ENCODE measurements at places on chromosomes 6 and 20. TPM values are rescaled to one million over a fixed set of nuclear protein-coding genes. Genes with fewer than 3 reads are reported as not detected.

DNA sequence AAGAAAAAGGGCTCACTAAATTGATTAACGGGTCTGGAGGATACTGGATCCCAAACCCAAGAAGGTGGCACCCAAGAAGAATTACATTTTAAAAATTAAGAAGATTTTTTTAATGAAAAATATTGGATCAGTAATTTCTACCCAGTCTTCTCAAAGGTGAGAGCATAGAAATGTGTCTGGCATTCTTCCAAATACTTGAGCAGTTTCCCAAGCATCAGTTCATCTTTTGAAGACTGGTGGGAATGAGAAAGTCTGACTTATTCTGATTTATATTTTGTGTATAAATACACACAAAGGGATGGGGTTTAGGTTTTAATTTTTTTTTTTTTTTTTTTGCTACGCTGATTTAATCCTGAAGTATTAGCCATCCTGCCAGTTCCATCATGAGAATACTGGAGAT lies 3.3 kb downstream of the MGME1 start:
- H3K4me3 ChIP-seq, result no peak overlapping the region
- no peak for DNase-seq
- peaks cover 8% of the 10 kb centered on the region for H3K4me1 ChIP-seq
- H3K27ac ChIP-seq, result no peak overlapping the region

GRCh38 chr20:5504061-5504739 lies 187.4 kb upstream of the PROKR2 start:
- no peaks in the 10 kb centered on the region for H3K4me1 ChIP-seq
- H3K27ac ChIP-seq, result no peak overlapping the region
- peak overlapping the region; percentile 46 for H3K4me3 ChIP-seq
- no peaks in the 10 kb centered on the region for H3K36me3 ChIP-seq
- peak; percentile 41 for DNase-seq
- no peaks in the 10 kb centered on the region for H3K27me3 ChIP-seq

DNA sequence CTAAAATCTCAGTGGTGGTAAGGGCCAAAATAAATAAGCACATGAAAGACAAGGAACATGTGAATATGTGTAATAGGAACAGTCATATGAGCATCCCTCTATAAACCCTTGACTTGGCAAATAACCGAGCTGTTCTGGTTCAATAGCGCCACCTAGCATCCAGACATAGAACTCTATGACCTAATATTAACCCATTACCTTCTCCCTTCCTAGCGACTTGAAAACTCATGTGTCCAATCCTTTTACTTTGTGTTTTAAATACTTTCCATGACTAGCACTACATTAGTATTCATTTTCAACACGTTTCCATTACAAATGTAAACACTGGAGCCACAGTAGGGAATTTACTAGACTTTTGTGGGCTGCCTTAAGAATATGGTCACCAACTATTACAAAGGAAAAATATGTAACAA lies 279.7 kb downstream of the UST start:
- no peak for DNase-seq
- H3K36me3 ChIP-seq, result no peaks in the 10 kb centered on the region

GRCh38 chr20:32067234-32067821 lies 15.3 kb downstream of the HCK start:
- no peak overlapping the region for H3K27ac ChIP-seq
- H3K27me3 ChIP-seq, result no peaks in the 10 kb centered on the region
- no peaks in the 10 kb centered on the region for H3K4me1 ChIP-seq
- H3K4me3 ChIP-seq, result no peak overlapping the region
- no peak for DNase-seq
- H3K36me3 ChIP-seq, result no peaks in the 10 kb centered on the region

C4A gene
- total RNA-seq, result 186 TPM

GRCh38 chr6:19032591-19033295 lies 645.6 kb downstream of the RNF144B start:
- no peak for DNase-seq
- peaks cover 5% of the 10 kb centered on the region for H3K4me1 ChIP-seq
- no peak overlapping the region for H3K27ac ChIP-seq

DNA sequence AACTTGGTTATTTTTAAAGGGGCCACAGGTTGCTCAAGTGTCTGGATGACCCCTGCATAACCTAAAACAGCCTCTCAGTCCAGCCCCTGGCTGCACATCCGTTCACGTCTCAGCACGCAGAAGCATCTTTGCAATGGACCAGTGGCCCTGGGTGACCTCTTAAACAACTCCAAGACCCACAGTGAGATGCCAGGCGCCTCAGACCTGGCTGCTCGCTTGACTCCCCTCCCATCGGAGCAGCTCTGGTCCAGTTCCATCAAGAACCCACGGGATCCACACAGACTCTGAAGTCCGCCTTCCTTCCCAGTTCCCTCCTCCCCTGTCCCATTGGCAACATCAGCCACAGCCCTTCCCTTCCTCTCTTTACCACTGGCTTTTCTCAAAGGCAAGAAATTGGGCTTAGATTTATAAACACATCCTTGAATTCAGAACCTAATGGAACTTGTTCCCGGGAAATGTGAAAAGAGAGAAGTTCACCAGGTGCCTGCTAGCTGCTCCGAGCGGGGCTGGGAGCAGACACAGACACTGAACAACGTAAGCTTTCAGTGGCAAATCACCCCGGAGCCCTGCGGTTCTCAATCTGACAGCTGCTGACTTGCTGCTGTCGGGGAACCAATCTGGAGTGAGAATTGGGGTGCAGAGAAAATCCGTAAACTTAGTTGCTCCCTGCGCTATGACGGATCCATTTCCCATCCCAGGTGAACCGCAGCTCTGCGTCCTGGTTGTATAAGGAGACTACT lies 39.6 kb upstream of the MPC1 start:
- no peak overlapping the region for H3K4me3 ChIP-seq
- H3K4me1 ChIP-seq, result no peaks in the 10 kb centered on the region
- no peaks in the 10 kb centered on the region for H3K36me3 ChIP-seq

GINS1 gene
- total RNA-seq, result 2.7 TPM

DNA sequence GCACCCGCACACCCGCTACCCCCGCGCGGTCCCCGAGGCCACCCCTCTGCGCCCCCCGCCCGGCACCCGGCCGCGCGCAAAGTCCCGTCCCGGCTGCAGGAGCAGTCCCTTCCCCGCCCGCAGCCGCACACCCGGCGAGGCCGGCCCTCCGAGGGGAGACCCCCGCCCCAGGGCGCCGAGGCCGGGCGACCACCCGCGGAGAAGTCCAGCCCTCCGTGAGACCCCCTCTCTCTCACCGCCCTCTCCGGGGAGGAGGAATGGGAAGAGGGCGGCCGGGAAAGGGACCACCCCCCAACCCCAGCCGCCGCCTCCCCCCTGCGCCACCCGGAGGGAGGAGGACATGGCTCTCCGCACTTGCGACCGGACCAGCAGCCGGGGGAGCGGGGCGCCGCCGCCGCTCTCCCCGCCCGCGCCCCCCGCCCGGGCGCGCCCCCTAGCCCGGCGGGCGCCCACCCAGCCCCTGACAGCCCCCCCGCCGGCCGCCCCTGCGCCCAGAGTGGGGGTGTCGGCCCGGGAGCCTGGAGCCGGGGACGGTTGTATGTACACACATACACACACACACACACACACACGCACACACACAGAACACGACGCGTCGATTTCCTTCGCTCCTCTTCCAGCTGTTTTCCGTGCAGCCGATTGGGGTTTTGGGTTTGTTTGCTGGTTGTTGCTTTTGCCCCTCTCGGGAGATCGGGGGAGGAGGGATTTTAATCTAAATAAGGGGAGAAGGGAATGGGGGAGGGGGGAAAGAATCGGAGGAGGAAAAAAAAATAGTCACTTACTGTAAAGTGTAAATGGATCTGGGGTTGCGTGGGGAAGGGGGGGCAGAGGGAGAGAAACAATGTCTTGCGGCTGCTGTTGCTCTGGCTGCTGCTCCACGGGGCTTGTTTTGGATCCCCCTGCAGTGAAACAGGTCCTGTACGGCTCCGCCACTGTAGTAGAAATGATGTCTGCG lies at the start of gene ATXN1:
ATXN1 (minus strand) TSS at position 945 of the 955 bp plus-strand sequence.
- peak; percentile 74 for DNase-seq
- H3K4me3 ChIP-seq, result peak within 1 kb of the TSS; percentile 82
- H3K36me3 ChIP-seq, result no peaks in the 10 kb centered on the region
- H3K4me1 ChIP-seq, result peaks cover 1% of the 10 kb centered on the region
- peak within 1 kb of the TSS; percentile 95 for H3K27ac ChIP-seq

GRCh38 chr6:139882234-139882633 lies 507.8 kb upstream of the CITED2 start:
- no peak for DNase-seq
- H3K27ac ChIP-seq, result peak overlapping the region; percentile 35
- H3K4me1 ChIP-seq, result peaks cover 4% of the 10 kb centered on the region

GRCh38 chr6:5723841-5724691 lies 282.7 kb downstream of the NRN1 start:
- no peaks in the 10 kb centered on the region for H3K36me3 ChIP-seq
- no peak overlapping the region for H3K4me3 ChIP-seq
- no peak for DNase-seq
- H3K27ac ChIP-seq, result no peak overlapping the region
- no peaks in the 10 kb centered on the region for H3K27me3 ChIP-seq
- H3K4me1 ChIP-seq, result no peaks in the 10 kb centered on the region

- no peaks in the 10 kb centered on the region for H3K27me3 ChIP-seq
- no peaks in the 10 kb centered on the region for H3K36me3 ChIP-seq
- no peak for DNase-seq
- no peak overlapping the region for H3K4me3 ChIP-seq
These were observed 14.9 kb downstream of the PLN start for GRCh38 chr6:118562959-118563358.

LGSN gene
- not detected for total RNA-seq

DNA sequence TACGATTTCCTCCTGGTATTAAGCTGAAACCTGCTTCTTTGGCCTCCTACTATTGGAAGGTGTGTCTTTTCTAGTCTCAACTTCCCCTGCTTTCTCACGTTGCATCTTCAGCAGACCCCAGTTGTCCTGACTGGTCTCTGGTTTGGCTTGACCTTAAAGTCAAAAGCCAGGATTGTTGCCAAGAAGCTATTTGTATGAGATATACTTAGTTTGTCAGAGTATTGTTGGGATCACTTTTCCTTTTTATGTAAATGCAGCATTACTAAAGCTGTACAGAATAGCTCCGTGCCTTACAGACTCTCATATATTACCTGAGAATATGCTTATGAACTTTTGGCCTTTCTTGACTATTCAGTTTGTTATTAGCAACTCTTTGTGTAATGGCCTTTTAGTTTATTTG lies 61.1 kb downstream of the TSPYL4 start:
- no peak overlapping the region for H3K27ac ChIP-seq
- DNase-seq, result no peak
- peaks cover 5% of the 10 kb centered on the region for H3K4me1 ChIP-seq
- no peaks in the 10 kb centered on the region for H3K27me3 ChIP-seq

GRCh38 chr6:91464201-91464600 lies 877.3 kb upstream of the MAP3K7 start:
- DNase-seq, result no peak
- no peaks in the 10 kb centered on the region for H3K27me3 ChIP-seq
- no peaks in the 10 kb centered on the region for H3K36me3 ChIP-seq
- H3K27ac ChIP-seq, result no peak overlapping the region
- no peaks in the 10 kb centered on the region for H3K4me1 ChIP-seq
- no peak overlapping the region for H3K4me3 ChIP-seq

DNA sequence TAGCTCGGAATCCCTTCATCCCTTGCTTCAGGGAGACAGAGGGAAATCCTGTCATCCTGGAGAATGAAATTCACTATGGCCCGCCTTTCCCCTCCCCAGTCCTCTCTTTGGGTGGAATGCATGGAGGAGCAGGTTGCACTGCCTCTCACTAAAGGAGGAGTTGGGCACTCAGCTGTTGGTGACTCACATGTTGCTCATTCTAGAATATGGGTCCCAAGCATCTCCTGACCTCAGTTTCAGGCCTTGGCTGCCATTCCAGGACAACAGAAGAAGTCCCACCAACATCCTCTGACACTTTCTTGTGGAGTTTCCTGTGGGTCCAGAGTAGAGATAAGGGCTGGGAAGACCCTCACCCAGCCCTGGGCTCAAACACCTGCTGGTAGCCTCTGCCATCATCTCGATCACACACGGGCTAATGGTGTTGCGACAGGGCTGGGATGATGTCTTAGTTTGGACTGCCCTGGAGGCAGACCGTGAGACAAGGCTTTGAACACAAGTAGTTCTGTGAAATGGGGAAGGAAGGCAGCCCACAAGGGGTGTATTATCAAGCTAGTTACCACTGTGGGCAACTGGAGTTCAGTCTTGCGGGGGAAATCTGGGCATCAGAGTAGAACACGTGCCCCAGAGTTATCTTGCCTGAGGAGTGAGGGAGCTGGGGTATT lies 52.4 kb upstream of the RNF24 start:
- H3K27me3 ChIP-seq, result no peaks in the 10 kb centered on the region
- H3K4me1 ChIP-seq, result peaks cover 2% of the 10 kb centered on the region
- H3K27ac ChIP-seq, result no peak overlapping the region
- H3K36me3 ChIP-seq, result no peaks in the 10 kb centered on the region
- DNase-seq, result no peak
- no peak overlapping the region for H3K4me3 ChIP-seq

DNA sequence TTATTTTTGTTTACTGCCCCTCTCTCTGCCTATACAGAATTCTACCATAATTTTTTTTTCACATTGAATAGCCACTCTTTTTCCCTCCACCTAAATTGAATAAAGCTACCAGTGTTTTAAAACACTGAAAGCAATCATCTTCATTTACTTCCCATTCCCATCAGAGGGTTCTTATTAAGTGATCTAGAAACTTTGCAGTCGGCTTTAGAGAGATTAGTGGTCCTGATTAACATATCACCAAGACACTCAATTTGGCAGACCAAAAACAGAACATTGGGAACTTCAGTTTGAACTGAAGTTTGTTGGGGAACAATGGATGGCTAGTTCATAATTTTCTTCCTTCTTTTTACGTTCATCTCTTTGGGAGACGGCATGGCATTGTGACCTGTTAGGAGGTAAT lies 249.5 kb downstream of the CBLN4 start:
- H3K36me3 ChIP-seq, result no peaks in the 10 kb centered on the region
- no peaks in the 10 kb centered on the region for H3K27me3 ChIP-seq
- H3K4me1 ChIP-seq, result no peaks in the 10 kb centered on the region
- no peak overlapping the region for H3K27ac ChIP-seq

DNA sequence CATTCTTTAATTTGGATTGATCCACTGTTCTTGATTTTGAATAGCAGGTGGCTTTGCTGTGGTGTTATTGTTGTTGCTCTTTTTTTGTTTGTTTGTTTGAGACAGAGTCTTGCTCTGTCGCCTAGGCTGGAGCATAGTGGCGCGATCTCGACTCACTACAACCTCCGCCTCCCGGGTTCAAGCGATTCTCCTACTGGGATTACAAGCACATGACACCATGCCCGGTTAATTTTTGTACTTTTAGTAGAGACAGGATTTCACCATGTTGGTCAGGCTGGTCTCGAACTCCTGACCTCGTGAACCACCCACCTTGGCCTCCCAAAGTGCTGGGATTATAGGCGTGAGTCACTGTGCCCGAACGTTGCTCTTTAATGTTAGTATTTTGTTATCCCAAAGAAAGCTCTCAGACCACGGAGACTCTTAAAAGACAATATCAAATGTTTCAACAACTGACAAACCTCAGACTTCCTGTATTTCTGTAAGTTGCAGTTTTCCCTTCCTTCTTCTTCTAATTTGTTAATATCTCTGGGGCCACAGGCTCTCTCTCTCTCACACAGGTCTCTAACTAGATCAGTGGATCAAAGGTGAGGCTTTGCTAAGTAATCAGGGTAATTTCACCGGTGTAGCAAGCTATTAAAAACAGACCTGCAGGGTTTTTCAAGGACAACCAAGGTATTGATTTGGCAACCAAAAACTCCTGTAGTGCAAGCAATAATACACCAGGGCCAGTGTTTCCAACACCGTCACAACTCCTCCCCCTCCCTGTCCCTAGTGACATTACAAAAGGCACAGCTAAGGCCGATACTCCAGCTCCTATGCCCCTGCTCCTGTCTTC lies 48.8 kb upstream of the ZNF217 start:
- H3K4me1 ChIP-seq, result peaks cover 4% of the 10 kb centered on the region
- H3K36me3 ChIP-seq, result no peaks in the 10 kb centered on the region
- H3K27me3 ChIP-seq, result no peaks in the 10 kb centered on the region
- DNase-seq, result no peak
- peak overlapping the region; percentile 32 for H3K27ac ChIP-seq
- no peak overlapping the region for H3K4me3 ChIP-seq
